NCI-H1417 (cell line): ENCODE measurements at places on chromosomes 1 and 21.

- DNase-seq, result no peak
Observed at GRCh38 chr1:82390627-82391026, 589.9 kb downstream of the ADGRL2 start.

- DNase-seq, result no peak
Observed at GRCh38 chr1:44346184-44346583, 8.9 kb downstream of the ERI3 start.

DNA sequence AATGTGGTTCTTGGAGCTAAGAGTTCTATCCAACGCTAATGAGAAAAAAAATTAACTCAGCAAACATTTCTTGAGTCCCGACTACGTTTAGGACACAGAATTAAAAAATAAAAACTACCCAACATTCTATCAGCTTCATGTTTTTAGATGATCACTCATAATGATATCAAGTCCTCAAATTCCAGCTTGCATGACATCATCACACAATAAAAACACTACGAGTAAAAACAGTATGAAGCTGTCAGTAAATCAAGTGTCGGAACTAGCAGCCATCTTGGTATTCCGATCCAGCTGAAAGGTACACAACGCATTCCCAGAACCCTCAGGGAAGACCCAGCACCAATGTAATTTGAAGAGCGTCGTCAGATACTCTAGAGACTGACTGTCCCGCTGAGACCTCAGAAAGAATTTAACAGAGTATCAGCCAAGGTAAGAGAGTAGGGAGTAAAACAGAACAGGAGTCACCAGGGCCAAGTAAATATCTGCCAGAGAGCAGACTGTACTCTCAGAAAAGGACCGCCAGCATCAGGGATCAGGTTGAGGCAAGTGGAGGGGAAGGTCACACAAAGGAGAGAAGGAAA, 57.0 kb downstream of the NRIP1 start:
- DNase-seq, result no peak

- no peak for DNase-seq
Observed at GRCh38 chr21:35976481-35976880, 83.8 kb downstream of the SETD4 start.

DNA sequence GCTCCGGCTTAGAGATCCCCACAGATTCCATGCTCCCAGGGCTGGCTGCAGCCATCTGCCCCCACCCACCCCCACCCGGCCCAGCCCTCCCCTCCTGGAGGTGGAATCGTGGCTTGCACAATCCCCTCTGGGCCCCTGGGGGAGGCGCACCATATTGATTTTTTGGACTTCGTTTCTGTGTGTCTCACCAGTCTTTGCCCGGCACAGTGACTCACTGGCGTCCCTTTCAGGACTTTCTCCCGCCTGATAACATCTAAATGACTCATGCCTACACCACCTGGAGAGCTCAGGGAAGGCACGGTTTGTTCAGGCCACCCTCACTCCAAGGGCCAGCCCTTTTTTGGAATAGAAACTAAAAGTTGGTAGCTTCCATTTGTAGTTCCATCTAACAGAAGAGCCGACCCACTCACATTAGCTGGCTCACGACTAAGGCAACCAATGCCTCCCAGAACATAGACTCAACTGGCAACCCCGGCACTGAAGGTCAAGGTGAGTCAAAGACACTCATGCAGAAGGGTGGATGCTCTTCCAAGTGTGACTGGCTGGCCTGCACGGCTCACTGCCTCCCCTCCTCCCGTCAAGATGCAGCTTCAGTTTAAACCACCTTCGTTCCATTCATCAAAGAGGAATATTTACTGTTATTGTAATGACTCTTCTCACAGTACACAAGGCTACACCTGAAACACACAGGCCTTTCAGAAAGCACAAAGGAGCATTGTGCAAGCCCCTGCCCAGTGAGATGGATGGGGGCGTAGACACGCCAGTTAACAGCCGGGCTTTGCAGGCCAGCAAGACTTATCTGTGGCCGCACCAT, 18.1 kb upstream of the ETS2 start:
- no peak for DNase-seq

- no peak for DNase-seq
Observed at GRCh38 chr21:24897883-24898282, 709.4 kb downstream of the MRPL39 start.

DNA sequence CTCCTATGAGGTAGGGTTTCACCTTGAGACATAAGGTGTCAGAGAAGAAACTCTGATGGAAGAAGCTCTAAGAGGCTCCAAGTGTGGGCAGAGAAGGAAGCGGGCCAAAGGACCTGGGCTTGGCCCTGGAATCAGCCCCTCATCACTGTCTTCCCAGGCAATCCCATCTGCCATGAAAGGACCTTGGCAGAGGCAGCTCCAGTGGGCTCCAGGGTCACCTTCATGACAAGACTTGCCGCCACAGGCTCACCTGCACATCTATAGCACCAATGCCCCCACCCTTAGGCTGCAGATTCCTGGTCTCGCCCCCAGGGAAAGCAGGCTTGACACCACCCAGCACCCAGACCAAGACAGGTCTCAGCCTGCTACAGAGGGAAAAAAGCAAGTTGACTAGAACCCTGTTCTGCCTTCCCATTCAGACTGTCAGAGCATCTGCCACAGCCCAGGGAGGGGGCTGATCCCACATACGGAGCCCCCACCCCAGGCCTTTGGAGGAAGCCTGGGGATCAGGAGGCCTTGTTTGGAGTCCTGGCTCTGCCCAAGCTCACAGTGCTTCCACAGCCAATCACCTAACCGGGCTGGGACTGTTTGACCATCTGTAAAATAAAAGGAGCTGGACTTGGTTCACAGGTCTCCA, 490 bp upstream of the FAM110D start:
- DNase-seq, result no peak

- DNase-seq, result no peak
Observed at GRCh38 chr1:171935664-171936063, 94.4 kb downstream of the DNM3 start.

DNA sequence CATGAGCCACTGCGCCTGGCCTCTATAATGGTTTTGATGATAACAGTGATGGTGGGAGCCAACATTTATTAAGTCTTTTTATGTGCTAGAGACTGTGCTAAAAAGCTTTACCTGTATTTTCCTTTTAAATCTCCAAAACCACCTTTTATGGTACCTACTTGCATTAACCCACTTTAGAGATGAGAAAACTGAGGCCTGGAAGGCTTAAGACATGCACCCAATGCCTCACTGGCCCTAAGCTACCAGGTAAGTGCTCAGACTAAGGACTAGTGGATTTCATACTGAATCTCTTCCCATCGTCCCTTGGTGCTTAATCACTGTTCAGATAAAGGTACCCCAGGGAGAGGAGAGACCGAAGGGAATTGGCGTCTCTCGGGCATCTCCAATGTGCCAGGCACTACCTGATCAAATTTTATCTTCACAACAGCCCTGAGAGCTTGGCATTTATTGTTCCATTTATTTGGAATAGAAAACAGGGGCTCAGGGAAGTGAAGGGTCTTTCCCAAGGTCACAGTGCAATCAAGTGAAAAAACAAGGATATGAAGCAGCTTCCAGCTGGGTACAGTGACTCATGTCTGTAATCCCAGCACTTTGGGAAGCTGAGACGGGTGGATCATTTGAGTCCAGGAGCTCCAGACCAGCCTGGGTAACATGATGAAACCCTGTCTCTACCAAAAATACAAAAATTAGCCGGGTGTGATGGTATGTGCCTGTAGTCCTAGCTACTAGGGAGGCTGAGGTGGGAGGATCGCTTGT, 84.2 kb downstream of the LACTBL1 start:
- no peak for DNase-seq

GRCh38 chr21:29360799-29361765, 62.4 kb downstream of the BACH1 start:
- DNase-seq, result peak; percentile 63

DNA sequence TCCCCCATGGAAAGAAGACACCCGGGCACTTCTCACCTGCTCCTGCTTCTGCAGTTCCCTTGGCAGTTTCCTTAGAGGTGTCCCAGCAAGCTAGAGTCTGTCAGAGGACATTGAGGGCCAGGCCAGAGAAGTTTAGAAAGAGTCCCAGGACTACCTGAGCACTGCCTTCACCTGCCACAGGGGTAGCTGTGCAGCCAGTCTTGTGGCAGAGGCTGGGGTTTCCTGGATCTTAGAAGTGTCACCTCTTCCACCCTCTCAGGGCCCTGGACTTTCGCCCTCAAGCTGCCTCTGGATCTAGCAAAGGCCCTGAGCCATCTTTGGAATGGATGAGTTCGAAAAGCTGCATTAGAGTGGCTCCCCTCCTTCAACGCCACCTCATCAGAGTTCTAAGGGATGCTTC, 34.9 kb upstream of the BTG2 start:
- no peak for DNase-seq

DNA sequence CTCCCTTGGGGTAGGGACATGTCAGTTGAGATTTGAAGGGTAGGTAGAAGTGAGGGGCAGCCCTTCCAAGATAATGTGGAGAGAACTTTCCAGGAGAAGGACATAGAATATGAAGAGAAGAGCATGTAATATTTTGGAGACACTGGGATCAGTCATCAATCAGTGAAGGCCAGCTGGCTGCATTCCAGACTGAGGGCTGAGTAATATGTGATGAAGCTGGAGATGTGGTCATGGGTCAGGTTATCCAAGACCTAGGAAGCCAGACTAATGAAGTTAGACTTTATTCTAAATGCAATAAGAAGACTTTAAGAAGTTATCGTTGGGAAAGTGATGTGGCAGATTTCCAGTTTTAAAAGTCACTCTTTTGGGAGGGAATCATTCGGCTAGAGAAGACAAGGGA, 262.0 kb downstream of the HMCN1 start:
- no peak for DNase-seq

DNA sequence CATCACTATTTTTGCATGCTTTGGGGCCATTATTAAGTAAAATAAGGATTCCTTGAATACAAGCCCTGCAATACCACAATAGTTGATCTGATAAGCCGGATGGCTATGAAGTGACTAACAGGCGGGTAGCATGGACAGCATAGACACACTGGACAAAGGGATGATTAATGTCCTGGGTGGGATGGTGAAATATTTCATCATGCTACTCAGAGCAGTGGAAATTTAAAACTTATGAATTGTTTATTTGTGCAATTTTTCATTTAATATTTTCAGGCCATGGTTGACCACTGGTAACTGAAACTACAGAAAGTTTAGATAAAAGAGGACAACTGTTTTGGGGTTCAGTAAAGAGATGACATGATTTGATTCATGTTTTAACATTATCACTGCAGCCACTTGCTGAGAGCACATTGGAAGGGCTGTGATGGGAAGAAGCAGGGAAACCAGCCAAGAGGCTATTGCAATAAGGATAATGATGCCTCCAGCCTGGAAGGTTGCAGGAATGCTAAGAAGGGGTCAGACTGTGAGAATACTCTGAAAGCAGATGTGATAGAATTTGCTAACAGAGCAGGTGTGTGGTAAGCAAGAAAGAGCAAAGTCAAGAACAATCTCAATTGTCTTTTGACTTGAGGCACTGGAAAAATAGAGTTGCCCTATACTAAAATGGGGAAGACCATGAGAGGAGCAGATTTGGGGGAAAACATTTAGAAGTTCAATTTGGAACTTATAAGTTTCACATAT, 62.5 kb upstream of the TNFSF4 start:
- no peak for DNase-seq

DNA sequence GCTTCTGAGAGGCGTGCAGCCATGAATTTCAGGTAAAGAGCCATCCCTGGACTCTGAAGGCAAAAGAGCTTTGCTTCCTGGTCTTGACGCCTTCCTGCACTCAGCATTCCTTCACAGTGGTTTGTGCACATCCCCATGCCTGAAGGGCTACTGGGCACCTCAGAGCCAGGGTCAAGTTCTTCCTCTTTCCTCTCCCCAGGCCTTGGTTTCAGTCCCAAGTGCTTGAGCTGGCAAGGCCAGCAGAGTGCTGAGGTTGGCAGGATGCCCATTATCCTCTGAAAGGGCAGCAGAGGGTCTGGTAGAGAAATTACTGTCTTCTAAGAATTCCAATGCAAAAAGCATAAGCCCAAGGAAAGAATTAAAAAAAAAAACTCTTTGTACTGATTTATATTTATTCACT, 1064.9 kb downstream of the TTLL7 start:
- no peak for DNase-seq

GRCh38 chr21:27250366-27250765, 283.5 kb upstream of the ADAMTS5 start:
- DNase-seq, result no peak

DNA sequence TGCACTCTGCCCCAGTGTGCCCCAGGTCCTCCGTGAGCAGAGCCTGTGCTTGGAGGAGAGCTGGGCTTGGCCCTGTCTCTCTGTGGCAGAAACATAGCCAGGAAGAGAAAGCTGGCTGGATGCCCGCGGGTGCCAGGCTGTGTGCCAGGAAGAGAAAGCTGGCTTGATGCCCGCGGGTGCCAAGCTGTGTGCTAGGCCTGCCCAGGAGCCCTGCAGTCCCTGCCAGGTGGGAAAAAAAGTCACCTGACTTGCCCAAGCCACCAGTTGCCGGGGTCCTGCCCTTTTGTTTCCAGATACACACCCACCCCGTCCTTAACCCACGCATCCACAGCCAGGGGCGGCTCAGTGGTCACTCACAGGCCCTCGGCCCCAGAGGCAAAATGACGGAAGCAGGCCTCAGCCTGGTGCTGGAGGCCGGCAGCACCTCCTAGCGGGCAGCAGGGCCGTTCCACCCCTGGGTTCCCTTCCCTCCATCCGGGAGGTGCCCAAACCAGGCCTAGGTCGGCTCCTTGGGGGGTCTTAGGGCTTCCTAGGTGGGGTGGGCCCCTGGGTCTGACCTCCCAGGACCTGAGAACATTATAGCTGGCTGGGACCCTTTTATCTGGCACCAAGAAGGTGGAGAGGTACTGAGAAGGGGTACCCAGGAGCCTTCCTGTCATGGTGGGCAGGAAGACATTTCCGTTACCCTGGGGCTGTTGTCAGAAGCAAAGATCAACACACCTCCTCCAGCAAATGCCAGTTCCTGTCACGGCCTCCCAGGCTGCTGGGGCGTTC, 9.1 kb downstream of the ITGB2 start:
- DNase-seq, result no peak

DNA sequence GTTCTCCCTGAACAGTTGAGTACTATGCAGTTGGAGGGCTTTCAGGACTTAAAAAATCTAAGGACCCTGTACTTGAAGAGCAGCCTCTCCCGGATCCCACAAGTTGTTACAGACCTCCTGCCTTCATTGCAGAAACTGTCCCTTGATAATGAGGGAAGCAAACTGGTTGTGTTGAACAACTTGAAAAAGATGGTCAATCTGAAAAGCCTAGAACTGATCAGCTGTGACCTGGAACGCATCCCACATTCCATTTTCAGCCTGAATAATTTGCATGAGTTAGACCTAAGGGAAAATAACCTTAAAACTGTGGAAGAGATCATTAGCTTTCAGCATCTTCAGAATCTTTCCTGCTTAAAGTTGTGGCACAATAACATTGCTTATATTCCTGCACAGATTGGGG, 48.7 kb upstream of the LRRC8C start:
- no peak for DNase-seq

DNA sequence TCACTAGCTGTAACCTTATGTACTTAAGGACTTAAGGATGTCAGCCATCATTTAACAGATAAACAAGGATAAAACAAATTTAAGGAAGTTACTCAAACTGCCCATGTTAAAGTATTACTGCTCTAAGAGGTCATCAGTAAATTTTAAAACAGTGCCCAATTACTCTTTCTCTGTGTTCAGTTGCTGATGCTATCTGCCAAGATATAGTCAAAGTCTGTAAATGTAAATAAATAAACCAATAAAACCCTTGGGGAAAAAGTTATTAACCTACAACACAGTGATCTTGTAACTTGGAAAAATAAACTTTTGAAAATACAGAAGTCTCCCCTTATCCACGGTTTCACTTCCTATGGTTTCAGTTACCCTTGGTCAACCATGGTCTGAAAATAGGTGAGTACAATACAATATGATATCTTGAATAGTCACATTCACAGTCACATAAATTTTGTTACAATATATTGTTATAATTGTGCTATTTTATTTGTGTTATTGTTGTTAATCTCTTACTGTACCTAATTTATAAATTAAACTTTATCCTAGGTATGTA, 501.8 kb downstream of the LMO4 start:
- no peak for DNase-seq

GRCh38 chr1:210739627-210740026, 394.3 kb downstream of the KCNH1 start:
- DNase-seq, result no peak
